Neuronal stem cell (in vitro differentiated cells): ENCODE measurements at places on chromosomes 7 and 10.

- DNase-seq, result no peak
Observed at GRCh38 chr7:22361795-22362194, 4.8 kb upstream of the RAPGEF5 start.

DNA sequence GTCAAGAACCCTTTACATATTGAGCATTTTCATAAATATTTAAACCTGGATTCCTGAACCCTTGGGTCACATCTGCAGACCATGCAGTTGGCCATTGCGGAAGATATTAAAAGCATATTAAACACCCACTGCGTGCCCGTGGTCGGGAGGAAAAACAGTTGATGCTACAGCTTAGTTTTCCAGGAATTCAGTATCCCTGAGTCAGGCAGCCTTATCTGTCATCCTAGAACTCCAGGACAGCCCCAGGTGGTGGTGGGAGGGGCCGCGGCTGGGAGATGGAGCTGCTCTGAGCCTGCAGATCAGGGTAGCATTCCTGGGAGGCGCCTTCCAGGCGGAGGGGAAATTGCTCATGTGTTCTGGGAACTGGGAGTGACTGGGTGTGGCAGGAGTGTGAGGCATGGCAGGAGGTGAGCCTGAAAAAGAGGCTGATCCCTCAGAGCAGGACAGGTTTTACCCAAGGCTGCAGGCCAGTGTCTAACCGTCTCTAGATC lies 222.9 kb upstream of the SH2B2 start:
- DNase-seq, result no peak

DNA sequence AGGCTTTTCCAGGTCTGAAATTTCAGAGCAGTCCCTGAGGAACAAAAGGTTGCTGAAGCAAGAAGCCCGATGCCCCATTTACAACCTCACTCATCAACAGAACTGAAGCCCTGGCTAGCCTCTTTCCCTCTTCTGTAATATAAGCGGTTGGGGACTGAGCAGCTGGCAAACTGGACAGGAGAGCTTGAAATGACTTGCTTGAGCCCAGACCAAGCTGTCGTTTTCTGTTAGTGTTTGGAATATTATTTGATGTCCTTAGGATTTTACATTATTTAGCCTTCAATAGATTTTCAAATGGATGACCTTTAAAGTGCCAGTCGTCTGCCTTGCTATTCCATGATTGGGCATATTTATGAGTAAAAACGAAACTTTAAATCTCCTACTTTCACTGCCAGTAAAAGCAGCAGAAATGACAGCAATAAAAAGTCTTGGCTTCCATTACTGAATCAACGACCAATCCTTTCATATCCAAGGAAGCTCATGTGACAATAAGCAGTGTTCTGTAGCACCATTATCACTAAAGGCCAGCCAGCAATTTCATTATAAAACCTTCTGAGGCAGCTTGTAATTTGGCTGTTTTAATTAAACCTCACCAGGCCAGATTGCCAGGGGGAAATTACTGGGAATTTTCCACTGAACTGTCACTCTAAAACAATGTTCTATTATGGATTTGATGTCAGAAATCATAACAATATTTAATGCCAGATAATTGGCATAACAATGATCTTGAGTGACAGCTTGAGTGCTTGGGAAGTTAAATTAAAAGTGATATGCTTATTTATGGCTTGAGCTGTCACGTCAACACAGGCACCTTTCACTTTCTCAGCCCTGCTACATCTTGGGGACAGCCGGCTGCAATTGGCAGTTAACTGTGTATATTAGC lies 85.9 kb downstream of the LSMEM1 start:
- DNase-seq, result no peak

GRCh38 chr10:124000792-124001201 lies 92.6 kb downstream of the CHST15 start:
- DNase-seq, result no peak
